CD4-positive, alpha-beta T cell treated with Interleukin-17A for 1 hour (primary cell): ENCODE measurements at places on chromosomes 13 and 19.

- no peak for DNase-seq
Observed at GRCh38 chr13:30300596-30300995, 6.8 kb downstream of the KATNAL1 start.

- no peak for DNase-seq
Observed at GRCh38 chr13:94459116-94459515, 20.4 kb downstream of the DCT start.

- DNase-seq = no peak
Observed at GRCh38 chr13:89502286-89502685, 1831.1 kb downstream of the SLITRK5 start.

- no peak for DNase-seq
Observed at GRCh38 chr13:46206143-46206542, 5.6 kb upstream of the LRRC63 start.

GRCh38 chr19:53002479-53002878, 11.2 kb upstream of the ERVV-1 start:
- DNase-seq = no peak

DNA sequence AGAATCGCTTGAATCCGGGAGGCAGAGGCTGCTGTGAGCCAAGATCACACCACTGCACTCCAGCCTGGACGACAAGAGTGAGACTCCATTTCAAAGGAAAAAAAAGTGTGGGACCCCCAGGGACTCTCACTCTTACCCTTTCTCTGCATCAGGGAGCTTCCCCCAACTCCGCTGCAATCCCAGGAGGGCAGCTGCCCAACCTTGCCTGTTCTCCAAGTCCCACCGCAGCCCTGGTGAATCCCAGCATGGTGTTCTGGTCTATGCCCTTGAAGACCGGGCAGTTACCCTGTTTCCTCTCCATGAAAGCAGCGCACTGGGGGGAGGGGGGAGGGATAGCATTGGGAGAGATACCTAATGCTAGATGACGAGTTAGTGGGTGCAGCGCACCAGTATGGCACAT, 35.7 kb upstream of the DPRX start:
- no peak for DNase-seq

- DNase-seq = no peak
Observed at GRCh38 chr13:84870190-84870589, 929.0 kb downstream of the SLITRK6 start.

- DNase-seq = no peak
Observed at GRCh38 chr19:15251010-15251748, 18.9 kb upstream of the EPHX3 start.

DNA sequence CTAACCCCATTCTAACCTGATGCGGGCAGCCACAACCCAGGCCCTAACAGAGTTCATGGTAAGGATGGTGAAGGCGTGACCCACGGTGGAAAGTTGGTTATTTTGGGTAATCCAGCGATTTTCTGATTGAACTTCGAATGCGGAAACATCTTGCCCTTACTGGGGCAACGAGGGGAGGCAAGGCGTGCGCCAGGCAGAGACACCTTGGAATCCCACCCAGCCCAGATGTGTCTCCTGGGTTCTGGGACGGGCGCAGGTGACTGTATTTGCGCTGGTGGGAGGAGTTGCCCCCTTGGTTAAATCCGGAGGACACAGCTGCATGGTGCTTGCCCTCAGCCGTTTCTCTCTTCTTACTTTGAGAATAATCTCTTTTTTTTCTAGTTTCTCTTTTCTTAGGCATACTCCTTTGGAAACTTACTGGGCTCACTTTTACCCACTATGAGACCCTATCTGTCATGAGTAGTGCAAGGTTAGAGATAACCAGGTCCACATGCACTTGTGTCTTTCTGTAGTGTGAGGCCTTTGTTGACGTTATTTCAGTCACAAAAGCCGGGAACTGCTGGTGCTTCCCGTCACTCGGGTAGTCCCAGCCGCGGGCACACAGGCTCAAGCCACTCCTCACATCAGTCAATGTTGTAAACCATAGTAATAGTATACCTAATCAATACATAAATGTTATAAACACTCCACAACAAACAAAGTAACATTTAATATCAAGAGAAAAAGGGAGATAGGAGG, 81.5 kb downstream of the ATP11A start:
- no peak for DNase-seq

- no peak for DNase-seq
Observed at GRCh38 chr19:19217099-19217498, 5.3 kb downstream of the NCAN start.

DNA sequence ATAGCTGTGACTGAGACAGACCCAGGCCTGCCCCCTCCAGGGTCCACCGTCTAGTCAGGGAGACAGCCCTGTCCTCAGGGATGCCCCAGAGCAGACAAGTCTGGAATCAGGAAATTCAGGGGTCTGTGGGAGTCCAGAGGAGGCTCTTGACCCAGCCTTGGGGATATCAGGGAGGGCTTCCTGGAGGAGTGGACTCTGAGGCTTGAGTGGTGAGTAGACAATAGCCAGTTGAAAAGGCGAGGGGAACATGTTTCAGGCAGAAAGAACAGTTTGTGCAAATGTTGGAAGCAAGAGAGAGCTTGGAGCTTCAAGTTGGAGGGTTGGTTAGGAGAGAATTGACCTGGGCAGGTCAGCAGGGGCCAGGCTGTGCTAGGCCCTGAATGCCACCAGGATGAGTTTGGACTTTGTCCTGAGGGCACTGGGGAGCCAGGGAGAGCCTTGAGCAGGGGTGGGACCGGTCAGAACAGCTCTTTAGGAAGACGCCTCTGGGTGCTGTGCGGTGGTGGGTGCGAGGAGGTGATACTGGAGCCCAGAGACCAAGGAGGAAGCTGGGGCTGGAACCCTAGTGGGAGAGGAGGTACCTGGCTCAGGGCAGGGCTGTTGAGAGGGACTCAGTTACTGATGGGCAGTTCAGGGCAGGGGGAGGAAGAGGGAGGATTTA, 2.7 kb downstream of the CCDC9 start:
- no peak for DNase-seq

GRCh38 chr13:113187263-113187669, 21.2 kb downstream of the PCID2 start:
- peak; percentile 24 for DNase-seq

GRCh38 chr19:1268226-1269064, 687 bp upstream of the CIRBP start:
- DNase-seq = no peak

DNA sequence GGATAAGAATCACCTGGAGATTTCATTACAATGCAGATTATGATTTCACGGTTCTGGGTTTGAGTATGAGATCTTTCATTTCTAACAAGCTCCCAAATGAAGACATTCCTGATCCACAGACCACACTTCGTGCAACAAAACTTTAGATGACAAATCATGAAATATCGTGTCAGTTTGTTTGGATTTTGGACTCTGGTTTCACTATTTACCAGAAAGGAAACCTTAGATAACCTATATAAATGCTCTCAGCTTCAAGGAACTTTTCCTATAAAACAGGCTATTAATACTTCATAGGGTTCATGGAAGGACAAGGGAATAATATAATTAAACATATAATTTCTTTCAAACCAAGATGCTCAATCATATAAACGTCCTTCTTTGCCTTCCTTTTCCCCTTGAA, 930.5 kb upstream of the SLC10A2 start:
- DNase-seq = no peak

DNA sequence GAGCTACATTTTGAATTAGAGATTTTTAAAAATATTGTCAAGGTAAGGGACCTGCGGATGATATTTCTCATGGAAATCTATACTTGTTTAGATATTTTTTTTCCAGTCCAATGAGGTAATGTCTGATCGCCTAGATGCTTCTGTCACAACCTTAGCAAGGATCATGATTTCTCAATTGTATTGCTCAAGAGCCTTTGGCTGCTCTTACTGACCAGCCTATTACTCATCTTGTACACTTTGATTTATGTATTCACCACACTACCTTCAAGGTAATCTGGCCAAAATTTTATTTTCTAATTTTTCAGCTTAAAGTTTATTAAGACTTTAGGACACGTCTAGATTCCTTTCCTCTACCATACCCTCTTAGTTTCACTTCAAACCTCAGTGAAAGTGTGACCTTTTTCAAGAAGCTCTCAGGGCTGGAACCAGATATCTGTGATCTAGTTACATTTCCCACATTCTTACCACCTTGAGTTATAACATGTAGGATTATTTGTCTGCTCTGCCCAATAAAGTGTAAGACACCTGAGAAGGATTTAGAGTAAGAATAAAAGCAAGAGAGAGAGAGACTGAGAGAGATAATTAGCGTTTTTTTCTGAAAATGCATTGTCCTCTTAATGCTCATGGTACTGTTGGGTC, 197.1 kb downstream of the ITGBL1 start:
- DNase-seq = no peak

- DNase-seq = peak; percentile 90
Observed at GRCh38 chr19:41327576-41328156, 17.7 kb downstream of the CCDC97 start.

DNA sequence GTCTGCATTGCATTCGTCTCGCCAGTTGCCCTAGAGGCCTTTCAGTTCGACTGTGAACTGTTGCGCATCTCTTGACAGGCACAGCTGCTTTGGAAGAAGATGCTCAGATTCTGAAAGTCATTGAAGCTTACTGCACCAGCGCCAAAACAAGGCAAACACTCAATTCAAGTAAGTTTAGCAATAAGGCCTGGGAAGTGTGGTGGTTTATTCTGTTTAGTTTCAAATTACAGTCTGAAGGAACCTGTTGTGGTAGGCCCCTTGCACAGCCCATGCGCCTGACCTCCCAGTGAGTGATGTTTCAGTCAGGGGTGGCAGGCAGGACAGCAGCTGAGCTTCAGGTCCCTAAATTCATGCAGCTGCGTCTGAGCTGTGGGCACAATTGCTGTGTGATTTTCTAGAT, 32.2 kb upstream of the TEX29 start:
- no peak for DNase-seq

DNA sequence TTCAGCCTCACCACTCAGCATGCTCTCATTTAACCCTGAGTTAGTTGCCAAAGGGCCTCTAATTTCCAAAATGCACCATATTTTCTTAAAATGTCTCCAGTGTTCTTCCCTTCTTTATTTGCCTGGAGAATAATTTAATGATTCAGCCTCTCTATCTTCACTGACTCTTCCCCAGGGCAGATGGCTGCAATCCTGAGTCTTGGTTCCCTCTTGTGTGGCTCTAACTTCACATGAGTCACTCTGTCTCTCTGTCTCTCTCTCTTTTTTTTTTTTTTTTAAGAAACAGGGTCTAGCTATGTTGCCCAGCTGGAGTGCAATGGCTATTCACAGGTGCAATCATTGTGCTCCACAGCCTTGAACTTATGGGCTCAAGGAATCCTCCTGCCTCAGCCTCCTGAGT, 251.4 kb downstream of the VWA8 start:
- DNase-seq = no peak

- no peak for DNase-seq
Observed at GRCh38 chr13:25329706-25330105, 28.3 kb downstream of the NUP58 start.

DNA sequence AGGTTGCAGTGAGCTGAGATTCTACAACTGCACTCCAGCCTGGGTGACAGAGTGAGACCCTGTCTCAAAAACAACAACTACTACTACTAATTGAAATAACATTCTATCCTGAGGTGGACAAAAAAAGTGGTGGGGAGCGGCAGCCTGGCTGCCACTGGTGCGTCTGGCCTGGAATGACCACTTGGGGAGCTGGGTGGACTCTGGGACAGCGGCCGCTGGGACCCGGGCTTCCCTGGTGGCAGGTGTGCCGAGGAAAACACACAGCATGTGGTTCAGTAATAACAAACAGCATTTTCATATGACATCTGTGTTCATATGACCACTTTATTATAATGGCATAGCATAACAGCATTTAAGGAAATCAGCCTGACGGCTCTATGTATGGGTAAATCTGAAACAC, 33.9 kb downstream of the TFDP1 start:
- DNase-seq = no peak

GRCh38 chr19:34712395-34713261, 21.4 kb upstream of the ZNF181 start:
- peak; percentile 82 for DNase-seq

DNA sequence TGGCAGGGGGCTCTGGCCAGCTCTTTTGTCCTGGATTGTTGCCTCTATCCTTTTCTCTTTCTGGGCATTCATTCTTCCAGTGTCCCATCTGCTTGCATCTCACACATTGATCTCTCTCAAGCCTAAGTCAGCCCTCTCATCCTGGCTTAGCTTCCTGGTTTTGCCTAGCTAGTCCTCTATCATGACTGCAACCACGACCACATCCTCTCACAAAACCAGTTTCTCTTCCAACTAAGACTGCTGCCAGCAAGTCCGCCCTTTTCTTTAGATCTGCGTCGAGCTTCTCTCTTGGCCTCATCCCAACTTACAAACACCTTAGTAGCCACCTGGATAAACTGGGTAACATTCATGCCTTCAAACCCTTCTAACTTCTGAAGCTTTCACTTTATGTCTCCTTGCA, 212.2 kb upstream of the HTR2A start:
- no peak for DNase-seq

GRCh38 chr19:31171936-31172335, 177.3 kb downstream of the TSHZ3 start:
- no peak for DNase-seq

GRCh38 chr13:111046590-111047141, 68.4 kb upstream of the ARHGEF7 start:
- no peak for DNase-seq
